ENCODE measurements at places on chromosomes 6 and 20.

- no peak for DNase-seq
Observed at GRCh38 chr6:42993445-42993844, 9.1 kb downstream of the PPP2R5D start.

DNA sequence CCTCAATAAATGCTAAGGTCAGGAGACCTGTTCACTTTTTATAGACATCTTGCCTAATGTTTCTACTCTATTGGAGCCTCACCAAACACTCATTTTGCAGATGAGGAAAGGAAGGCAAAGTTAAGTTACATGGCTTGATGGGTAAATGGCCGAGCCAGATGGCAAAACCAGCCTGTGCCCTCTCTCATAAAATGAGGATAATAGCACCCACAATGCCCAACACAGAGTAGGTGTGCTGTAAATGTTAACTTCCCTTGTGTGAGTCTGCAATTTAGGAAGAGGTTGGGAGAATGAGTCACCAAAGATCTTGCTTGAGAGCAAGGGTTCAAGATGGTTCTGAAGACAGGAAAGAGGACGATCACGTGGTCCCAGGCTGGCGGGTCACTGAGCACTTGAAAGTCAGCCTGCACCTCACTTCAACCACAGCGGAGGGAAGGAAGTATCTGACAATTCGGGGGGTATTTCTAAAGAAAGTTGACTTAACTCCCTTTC is 3.3 kb downstream of the KCNK5 start:
- no peak for DNase-seq

GRCh38 chr6:163710532-163711470 is 296.3 kb downstream of the QKI start:
- no peak for DNase-seq

DNA sequence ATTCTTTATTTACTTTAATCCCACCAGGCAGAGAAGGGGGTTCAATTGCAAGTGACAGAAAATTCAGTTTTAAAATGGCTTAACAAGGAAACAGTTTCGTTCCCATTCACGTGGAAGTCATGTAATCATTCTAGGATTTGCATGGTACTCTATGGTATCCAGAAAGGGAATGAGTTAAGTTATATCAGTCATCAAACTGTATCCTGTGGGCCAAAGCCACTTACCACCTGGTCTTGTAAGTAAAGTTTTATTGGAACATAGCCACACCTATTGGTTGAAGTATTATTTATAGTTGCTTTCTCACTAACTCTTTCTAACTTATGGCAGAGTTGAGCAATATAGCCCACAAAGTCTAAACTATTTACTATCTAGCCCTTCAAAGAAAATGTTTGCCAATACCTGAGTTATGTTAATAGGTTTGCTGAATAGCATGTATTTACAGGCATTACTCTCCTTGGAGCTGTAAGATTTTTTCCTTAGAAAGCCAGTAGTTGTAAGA is 10.2 kb upstream of the MMS22L start:
- DNase-seq: no peak

DNA sequence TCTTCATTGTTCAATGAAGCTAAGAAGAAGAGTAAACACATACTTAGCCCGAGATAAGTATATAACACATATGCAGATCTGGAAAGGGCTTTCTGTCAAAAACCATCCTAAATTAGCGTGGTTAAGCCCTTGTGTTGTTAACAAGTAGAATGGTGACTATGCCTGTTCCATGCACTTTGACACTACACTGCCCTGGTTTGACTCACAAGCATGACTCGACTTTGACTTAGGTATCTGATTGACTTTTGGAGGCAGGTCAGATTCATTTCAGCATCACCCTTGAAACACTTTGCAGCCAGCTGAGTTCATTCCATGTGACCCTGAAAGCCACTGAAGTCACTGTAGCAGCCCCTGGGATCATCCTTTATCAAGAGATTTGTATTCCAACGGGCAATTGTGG is 239.8 kb downstream of the TBX18 start:
- DNase-seq: no peak

- no peak for DNase-seq
Observed at GRCh38 chr6:150435832-150436231, 67.0 kb downstream of the IYD start.

DNA sequence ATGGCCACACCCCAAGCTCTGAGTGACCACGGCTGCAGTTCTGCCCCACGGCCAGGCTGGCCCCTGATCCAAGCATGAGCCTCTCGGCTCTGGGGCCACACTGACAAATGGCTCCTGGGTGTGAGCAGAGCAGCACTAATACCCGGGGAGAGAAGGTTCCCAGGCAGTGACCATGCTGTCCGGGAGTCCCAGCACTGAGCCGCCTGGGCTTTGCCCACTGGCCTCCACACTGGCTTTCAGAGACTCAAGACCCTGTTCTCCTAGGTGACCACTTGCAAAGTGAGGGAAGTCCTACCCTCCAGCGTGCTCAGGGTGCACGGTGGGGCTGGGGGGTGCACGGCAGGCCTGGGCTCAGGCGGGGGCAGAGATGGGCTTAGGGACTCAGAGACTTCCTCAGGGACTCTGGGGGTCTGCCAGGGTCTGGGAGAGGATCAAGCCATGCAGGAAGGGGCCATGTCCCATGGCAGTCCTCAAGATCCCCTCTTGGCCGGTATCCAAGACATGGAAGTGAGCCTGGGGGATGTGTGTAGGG is 220.2 kb upstream of the RNF24 start:
- no peak for DNase-seq

- peak; percentile 4 for DNase-seq
Observed at GRCh38 chr20:12394786-12395185, 477.1 kb downstream of the BTBD3 start.

DNA sequence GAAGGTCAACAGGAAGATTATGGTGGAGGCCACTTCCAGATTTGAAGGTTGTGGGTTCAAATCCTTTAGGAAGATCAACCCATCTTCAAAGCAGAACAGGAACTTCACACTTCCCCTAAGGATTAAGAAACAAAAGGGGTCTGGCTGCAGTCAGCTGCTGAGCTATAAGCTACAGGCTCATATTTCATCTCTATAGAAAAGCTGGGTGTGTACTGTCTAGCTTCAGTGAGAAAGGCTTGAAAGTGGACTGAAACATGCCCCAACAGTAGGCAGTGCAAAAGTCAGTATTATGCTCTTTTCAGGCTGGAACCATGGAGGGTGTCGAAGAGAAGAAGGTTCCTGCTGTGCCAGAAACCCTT is 60.1 kb upstream of the SPDEF start:
- no peak for DNase-seq

GRCh38 chr6:66159937-66160336 is 452.9 kb upstream of the EYS start:
- DNase-seq: no peak

GRCh38 chr6:69926745-69927144 is 60.4 kb downstream of the COL19A1 start:
- DNase-seq: no peak

DNA sequence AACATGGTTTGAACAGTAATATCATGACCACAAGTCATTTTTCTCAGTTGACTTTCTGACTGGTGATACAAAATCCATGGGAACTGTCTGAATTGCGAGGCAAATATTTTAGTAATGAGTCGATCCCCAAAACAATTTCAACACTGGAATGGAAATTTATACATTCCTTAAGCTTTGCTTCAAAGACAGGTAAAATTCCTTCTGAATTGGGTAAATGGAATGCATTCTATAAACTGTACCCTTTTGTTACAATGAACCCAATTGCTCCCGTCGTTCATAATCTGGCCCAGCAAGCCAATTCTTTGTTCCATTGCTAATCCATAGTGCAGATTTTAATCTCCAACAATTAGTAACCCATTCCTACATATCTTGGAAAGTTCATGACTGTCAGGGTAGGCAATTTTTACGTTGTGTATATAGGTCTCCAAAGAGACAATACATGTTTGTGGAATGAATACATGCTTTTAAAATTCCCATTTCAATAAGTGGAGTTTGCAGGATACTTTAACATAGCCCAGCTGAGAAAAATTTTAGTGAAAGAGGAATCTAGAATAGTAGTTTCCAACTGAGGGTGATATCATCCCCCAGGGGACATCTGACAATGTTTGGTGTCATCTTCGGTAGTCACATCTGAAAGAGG is 32.7 kb downstream of the CYP24A1 start:
- DNase-seq: no peak

DNA sequence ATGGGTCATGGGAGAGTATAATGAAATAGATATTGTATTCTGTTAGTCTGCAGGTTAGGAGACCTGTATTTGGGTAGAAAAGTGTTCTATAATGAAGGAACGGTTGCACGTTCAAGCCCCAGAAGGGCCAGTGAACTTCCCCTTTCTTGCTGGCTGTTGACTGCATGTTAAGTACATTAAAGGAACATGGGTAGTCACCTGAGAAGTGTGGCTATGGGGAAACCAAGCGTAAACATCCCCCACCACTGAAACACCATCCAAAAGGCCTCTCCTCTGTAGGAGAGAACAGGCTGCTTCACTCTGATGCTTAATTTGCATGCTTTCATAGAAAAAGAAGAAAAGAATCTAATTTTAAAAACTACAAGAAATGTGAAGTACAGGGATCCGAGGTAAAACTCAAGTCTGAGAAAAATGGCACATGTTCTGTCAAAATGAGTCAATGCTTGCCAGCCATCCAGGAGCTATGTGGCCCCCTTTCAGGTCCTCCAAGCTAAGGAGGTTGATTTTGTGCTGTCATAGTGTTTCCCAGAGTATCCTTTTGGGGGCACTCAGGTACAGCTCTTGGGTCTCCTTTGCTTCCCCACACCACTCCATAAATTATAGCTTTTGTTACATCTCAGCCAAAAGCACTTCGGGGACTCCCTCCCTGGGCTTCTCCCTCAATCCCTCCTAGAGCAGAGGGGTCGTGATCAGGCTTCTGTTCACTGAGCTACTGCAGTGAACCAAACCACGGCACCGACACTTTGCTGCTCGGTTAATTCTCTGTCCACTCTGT is 283.7 kb upstream of the AGPAT4 start:
- DNase-seq: no peak
